Left cardiac atrium (tissue), 4 donors: ENCODE measurements at places on chromosomes 11 and 22. TPM values are rescaled to one million over a fixed set of nuclear protein-coding genes. Genes with fewer than 3 reads are reported as not detected.

- no peak for DNase-seq
Observed at GRCh38 chr22:49124608-49125007, 703.1 kb downstream of the BRD1 start.

- DNase-seq: peak; percentile 82
Observed at GRCh38 chr11:112655371-112655770, 305.8 kb upstream of the NCAM1 start.

GRCh38 chr11:67371189-67371910 lies 2.0 kb downstream of the CLCF1 start:
- DNase-seq: no peak

DNA sequence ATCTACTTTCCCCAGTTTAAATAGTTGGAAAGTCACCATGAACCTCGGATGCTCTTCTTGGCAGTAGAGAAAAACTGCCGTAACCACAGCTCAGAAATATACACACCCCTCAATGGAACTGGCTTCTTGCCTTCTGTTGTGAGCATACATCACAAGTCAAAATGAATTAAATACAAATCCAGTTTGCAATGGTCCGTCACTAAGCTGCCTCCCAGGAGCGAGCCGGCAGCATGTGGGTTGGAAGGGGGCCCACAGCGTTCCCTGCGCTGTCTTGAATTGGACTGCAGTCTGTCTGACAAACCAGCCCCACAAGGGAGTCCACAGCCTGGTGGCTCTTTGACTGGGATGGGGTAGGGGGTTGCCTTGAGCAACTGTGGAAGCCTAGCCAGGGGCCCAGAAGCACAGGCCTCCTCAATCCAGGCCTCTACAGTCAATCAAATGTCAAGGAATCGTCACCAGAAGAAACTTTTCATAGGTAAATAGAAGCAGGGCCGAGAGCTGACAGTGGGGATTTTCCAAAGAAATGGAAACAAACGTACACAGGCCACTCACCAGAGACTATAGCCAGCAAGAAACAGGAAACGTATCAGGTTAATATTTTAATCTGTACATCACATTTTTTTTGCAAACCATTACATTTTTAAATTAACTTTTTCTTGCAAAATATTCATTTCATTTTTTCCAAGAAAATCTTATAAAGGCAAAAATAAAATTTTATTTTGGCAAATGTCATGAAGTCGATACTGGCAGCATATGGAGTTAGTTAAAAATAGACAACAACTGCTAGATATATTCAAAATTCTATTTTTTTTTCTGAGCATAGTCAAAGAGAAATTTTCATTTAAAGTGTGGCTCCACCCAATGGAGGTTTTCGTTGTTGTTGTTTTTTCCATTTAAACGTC lies 38.5 kb downstream of the C11orf58 start:
- DNase-seq: no peak

- DNase-seq: no peak
Observed at GRCh38 chr11:121839781-121840180, 276.2 kb downstream of the BLID start.

DNA sequence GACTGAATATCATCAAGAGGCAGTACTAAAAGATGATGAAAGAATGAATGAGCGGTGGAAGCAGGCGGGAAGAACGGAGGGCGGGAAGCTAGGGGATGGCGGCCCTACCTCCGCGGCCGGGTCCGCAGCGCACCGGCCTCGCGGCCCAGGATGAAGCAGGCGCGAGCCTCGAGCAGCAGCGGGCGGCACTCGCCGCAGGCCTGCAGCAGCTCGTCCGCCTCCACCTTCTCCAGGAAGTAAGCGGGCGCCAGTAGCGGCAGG lies 3.4 kb downstream of the KLHL35 start:
- no peak for DNase-seq

DNA sequence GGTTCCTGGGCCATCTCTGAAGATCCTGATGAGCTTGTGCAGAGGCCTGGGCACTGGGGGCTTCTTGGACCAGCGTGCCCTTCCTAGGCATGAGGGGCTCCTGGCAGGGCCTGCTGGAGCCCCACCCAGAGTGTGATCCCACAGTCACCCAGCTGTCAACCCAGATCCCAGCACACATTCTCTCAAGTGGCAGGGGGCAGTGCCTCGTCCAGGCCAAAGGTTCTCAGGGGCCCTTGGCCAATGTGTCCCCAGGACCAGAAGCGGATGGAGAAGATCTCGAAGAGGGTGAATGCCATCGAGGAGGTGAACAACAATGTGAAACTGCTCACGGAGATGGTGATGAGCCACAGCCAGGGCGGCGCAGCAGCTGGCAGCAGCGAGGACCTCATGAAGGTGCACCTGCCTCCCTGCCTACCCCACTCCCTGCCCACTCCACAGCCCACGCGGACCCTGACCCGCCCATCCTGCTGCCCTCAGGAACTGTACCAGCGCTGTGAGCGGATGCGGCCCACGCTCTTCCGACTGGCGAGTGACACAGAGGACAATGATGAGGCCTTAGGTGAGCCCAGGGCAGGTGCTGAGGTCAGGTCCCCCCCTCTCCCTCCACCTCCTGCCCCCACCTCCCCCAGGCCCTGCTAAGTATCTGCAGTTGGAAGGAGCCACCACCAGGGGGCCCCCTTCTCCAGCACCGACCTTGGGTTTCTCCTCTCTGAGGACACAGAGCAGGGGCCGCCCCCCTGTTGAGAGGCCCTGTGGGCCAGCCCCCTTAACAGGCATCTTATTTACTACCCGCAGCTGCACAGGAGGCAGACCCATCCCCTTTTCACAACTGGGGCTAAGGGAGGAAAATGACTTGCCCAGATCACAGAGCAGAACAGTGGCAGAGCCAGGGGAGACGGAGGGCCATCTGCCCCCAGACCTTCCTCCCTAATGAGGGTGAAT lies 14.7 kb downstream of the GGA1 start:
- DNase-seq: peak; percentile 71

GRCh38 chr11:103649401-103649895 lies 387.0 kb upstream of the DDI1 start:
- no peak for DNase-seq

- no peak for DNase-seq
Observed at GRCh38 chr11:8285796-8286195, 22.1 kb upstream of the LMO1 start.

DNA sequence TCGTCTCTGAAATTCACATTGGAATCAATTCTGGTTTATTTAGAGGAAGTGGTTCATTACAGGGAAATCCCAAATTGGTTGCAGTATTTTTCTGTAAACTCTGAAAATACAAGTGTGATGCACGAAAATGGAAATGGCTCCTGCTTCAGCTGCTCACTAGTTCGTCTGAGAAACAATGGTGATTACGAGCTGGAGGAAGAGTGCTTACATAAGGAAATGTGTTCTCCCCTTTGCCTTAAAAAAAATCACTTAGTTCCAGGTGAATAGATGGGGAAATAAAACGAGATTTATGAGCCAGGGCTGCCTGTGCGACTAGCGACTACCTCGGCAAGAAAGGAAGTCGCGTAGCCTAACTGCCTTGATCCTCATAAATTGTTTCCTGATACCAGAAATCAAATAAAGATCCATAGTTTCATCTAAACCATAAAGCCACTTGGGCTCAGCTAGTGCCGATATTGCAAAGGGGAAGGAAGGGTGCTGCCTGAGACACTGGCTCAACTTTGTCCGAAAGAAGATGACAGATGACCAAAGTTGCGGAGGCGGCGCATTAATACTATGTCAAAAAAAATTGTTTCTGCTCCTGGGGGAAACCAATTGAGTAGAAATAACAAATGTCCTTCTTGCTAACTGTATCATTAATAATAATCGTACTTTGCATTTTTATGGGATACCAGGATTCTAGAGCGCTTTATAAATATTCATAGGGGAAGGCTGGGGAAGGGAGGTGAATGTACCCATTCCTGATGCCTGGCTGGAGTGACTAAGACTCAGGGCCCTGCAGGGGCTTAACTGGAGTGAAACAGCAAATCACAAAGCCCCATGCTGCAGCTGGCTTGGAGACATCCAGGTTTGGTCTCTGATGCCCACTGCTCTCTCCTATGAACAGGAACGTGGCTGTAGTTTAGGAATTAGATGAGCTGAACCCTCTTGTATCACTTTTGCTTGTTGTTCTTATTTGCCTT lies 185.7 kb downstream of the BLID start:
- DNase-seq: no peak

GRCh38 chr11:130947889-130948288 lies 31.6 kb upstream of the SNX19 start:
- no peak for DNase-seq

- no peak for DNase-seq
Observed at GRCh38 chr22:39068033-39068785, 8.9 kb upstream of the APOBEC3G start.

DNA sequence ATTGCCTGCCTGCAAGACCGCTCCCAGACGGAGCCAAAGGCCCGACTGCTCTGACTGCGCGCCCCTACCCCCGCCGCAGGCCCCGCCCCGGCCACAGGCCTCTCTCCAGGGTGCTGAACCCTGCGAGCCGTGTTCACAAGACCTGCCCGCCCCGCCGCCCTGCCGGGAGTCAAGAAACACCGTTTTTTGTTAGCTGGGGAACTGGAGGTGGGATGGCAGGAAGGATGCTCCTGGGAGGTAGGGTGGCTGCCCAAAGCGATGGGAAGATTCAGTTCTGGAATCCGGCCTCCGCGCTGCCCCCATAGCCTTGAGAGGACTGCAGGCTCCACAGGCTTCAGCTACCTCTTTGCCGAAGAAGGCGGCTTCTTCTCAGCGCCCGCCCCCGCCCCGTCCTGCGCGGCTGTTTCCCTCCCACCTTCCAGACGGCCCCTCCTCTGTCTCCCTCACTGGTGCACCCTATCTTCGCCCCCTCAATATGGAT lies 2.7 kb upstream of the PDE2A start:
- DNase-seq: peak; percentile 75

DNA sequence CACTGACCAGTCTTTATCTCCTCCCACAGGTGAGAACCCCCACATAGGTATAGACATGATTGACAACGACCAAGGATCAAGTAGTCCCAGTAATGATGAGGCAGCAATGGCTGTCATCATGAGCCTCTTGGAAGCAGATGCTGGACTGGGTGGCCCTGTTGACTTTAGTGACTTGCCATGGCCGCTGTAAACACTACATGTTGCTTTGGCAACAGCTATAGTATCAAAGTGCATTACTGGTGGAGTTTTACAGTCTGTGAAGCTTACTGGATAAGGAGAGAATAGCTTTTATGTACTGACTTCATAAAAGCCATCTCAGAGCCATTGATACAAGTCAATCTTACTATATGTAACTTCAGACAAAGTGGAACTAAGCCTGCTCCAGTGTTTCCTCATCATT lies 76.5 kb downstream of the BTBD10 start:
- no peak for DNase-seq

- DNase-seq: no peak
Observed at GRCh38 chr22:45210577-45210976, 30.1 kb downstream of the KIAA0930 start.

DNA sequence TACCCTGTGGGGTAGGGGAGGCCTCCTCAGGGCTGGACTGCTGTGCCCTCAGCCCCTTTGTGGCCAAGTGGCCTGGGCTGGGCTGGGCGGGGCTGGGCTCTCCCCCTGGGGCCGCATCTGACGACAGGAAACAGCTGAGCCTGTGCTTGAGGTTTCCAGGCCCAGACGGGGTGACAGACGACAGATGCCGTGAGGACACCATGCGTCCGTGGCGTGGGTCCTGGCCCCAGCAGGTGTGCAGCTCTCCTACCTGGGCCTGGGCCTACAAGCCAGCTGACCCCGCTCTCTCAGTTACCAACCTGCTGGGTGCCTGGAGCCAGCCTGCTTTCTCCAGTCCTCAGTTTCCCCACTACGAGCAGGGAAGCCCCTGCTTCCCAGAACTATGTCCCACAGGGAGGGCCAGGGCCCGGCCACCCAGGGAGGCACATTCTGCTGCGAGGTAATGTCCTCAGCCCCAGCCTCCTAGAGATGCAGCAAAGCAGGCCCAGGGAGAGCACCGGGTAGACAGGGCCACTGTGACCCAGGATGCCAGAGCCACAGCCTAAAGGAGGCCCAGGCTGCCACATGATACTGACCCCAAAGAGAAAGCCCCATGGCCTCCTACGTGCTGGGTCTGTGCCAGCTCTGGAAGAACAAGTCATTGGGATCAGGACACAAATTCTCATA lies 181.3 kb downstream of the IGLL1 start:
- no peak for DNase-seq

Gene OR52N4
- total RNA-seq: not detected

Gene SLC22A6
- total RNA-seq: not detected

Gene KRTAP5-7
- not detected for total RNA-seq

Gene OR2AT4
- total RNA-seq: not detected

Gene SMC1B
- not detected for total RNA-seq

Gene MYO18B
- 71.6 TPM for total RNA-seq

Gene ZNF215
- 0.89 TPM for total RNA-seq

Gene ASPHD2
- 0.18 TPM for total RNA-seq
